ENCODE measurements at places on chromosomes 2 and 18. TPM values are rescaled to one million over a fixed set of nuclear protein-coding genes. Genes with fewer than 3 reads are reported as not detected.

The GREB1L gene
- 6.0 TPM for total RNA-seq

The ALLC gene
- not detected for total RNA-seq

The GMCL1 gene
- 4.9 TPM for total RNA-seq

The KCNE4 gene
- under 0.01 TPM for total RNA-seq

The ZNF236 gene
- 12.7 TPM for total RNA-seq

The KCNK3 gene
- not detected for total RNA-seq

The MGAT4A gene
- total RNA-seq, result 100 TPM

The ACADL gene
- not detected for total RNA-seq

The SIX3 gene
- not detected for total RNA-seq

The CDC42EP3 gene
- total RNA-seq, result 66.0 TPM

Data from vein endothelial cell (primary cell).